MV-4-11 (cell line): ENCODE measurements at places on chromosomes 2 and 18.

GRCh38 chr2:59233920-59234319 lies 992.8 kb upstream of the FANCL start:
- DNase-seq = no peak

DNA sequence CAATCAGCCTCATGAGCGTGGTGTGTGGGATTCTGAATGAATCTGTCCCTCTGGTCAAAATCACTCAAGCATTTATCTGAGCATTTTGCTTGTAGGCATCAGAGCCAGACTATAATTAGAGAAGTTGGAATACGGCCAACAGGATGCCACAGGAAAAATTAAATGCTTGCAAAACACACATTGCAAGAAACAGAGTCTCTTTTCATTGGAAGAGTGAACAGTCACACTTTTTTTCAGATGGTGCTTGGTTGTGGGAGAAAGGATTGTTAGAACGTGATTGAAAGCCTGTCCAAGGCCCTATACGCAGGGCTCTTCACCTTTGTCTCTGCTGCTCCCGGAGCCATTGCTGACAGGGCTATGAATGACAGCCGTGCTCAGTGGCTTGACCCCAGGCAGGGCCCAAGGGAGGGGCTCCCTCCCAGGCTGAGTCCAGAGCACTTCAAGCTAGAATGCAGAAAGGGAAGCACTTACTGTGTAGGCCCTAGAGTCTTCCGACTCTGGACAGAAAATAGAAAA lies 59.8 kb downstream of the SNTG2 start:
- DNase-seq = peak; percentile 21

GRCh38 chr2:170455617-170456426 lies 259.3 kb upstream of the SP5 start:
- peak; percentile 3 for DNase-seq

DNA sequence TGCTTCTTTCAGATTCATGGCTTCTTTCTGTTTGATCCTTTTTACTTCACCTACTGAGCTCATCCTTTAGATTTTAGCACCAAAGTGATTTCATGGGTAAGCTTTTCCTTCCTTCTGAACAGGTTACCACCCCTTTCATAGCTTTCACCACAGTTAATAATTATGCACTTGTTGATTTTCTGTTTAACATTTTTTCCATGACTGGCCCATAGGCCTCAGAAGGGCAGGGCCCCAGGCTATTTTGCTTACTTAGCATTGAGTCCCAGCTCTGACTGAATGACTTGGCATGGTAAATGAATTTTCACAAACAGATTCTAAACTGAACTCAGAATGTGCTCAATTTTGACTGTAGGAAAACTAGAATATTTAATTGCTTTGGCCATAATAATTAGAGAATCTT lies 177.0 kb downstream of the GCA start:
- DNase-seq = no peak

GRCh38 chr2:19746137-19746600 lies 155.6 kb downstream of the TTC32 start:
- no peak for DNase-seq

DNA sequence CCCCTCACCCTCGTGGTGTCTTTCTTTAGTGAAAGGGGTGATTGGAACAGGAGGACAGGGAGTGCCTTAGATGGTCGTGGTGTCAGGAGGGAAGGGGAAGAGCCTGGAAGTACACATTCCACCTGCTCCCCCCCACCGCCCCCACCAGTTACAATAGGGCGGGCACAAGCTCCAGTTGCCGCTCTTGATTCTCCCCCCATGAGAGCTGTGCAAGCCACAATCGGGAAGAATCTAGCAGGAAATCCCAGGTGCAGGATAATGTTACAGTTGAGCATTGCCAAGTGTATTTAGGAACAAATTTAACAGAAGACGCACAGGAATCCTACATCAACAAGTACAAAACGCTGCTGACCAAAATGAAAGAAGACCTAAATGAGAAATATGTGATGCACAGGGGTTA lies 73.6 kb downstream of the ASAP2 start:
- no peak for DNase-seq

DNA sequence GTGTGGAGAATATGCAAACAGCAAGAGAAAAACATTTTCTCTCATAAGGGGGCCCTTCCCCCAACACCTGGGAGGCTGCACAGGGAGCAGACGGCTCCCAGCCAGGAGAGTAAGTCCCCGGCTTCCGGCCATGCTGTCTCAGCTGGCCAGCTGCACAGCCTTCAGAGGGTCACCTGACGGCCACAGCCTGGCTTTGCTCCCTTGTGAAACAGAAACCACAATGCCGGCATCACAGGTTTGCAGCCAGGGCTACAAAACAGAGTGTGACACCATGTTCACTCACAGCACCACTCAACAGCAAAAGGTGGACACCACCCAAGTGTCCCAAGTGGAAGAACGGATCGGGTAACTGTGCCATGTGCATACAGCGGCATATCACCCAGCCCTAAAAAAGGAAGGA lies 86.9 kb upstream of the GPC1 start:
- DNase-seq = no peak
